ENCODE measurements at places on chromosomes 1 and 21.

- no peak for DNase-seq
Measured at GRCh38 chr1:183723571-183723970, 70.5 kb upstream of the APOBEC4 start.

DNA sequence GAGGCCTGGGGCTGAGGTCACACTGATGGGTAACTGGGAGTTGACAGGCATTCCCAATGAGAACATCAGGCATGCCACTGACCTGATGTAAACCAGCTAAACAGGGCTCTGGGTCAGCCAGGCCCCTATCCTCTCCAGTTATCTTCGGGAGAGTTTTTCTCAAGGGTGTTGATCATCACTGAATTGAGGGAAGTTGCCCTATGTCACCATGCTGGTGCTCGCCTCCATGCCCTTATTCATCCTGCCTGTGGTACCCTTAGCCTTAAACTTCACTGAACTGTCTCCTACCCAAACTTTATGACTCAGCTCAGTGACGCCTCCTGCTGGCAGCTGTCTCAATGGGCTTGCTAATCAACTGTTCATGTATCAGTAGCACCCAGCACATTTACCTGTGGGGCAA lies 80.7 kb upstream of the TNR start:
- peak; percentile 47 for DNase-seq

DNA sequence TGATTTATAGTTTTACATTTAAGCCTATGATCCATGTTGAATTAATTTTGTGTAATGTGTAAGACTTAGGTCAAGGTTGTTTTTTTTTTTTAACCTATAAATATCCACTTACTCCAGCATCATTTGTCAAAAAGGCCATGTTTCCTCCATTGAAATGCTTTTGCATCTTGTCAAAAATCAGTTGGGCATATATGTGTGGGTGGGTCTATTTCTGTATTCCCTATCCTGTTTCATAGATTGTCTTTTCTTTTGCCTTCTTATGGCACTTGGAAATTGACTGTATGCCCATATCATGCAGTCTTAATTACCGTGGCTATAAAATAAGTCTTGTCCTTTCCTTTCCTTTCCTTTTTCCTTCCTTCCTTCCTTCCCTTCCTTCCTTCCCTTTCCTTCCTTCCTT lies 138.2 kb downstream of the PRDM2 start:
- DNase-seq = no peak

- DNase-seq = peak; percentile 46
Measured at GRCh38 chr1:241457421-241457820, 62.1 kb downstream of the FH start.

DNA sequence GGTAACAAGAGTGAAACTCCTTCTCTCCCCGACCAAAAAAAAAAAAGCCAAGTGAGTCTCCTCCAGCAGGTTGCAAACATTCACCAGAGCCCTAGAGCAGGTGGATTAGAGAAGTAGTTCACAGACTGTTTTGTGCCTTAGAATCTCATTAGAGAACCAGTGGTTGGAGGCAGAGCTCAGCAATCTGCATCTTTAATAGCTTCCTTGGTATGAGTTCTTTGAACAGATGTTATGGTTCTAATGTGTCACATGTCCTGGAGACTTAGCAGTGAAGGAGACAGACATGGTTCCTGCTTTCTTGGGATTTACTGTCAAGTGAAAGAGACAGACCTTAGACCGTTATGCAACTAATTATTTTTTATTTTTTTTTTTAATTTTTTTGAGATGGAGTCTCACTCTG lies 26.8 kb downstream of the SESN2 start:
- DNase-seq = no peak

DNA sequence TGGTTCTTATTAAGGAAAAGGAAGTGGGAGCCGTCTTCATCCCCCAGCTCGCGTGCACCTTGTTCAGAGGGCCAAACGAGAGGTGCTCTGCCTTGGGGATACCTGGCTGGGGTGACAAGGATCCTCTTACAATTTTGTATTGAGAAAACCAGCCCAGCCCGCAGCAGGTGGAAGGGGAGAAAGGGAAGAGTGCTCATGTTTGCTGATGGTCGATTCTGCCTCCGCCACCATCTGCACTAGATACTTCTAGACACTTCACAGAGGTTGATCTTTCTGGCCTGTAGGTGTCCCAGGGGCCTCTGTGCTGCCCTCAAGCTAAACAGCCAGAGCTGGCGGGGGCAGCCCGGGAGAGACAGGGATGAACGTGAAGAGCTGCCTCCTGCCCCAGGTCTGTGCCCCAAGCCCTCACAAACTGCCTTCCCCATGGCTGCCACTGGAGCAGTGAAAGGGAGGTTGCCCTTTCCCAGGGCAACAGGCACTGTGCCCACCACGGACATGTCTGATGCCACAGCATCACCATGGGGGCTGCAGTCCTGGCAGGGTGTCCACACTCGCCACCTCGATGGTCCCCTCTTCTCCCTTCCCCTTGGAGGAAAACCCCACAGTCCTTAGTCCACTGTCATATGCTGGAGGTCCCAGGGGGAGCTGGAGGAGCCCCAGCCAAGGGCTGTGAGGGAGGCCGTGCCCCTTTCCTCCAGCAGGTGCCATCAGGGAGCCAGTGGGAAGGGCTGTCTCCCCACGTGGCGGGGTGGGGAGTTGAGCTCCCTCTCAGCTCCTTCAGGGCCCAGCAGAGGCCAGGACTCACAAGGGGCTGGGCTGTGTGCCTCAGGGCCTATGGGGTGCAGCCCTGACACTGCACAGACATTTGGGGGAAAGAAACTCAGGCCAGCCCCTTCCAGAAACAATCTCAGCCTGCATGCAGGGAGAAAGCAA lies 8.1 kb downstream of the ADPRS start:
- DNase-seq = peak; percentile 72

DNA sequence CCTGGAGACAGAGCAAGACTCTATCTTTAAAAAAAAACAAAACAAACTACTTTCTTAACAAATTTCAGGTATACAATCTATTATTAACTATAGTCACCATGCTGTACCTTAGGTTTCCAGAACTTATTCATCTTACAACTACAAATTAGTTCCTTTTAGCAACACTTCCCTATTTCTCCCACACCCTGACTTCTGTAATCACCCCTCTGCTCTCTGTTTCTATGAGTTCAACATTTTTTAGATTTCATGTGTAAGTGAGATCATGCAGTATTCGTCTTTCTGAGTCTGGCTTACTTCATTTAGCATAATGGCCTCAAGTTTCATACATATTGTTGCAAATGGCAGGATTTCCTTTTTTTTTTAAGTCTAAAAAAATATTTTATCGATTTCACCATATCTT lies 77.9 kb upstream of the LPGAT1 start:
- no peak for DNase-seq

DNA sequence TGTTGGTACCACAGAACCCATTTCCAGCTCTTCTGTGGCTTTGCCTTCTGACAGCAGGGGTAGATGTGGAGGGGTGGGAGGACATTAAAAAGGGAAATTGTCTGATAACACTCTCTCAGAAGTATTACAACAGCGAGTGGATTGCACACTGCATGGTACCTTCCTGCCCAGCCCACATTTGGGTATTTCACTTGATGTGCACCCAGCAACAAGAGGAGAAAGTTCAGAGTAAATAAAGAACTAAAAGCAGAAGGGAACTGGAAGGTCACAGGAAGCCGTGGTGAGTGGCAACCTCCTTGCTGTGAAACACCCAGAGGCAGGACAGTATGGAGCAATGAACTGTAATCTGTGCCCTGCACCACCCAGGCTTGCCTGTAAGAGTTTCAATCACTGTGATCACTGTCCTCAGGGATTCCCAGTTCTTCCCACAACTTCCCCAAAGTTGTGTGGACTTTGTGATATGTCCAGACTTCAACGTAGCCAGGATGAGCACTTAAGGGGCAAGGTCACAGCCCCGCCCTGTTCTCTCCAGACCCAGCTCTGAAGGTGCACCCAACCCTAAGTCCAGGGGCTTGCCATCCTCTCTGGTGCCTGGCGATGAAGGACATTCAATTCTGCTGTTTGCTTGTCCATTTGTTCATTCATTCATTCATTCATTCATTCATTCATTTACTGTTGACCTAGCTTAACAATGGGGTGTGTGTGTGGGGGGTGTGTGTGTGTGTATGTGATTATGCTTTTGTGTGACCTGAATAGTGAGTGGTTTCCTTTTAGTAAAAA lies 18.7 kb upstream of the F5 start:
- no peak for DNase-seq

GRCh38 chr1:168894397-168894903 lies 165.4 kb upstream of the DPT start:
- no peak for DNase-seq

GRCh38 chr1:85661767-85662166 lies 46.5 kb downstream of the ZNHIT6 start:
- DNase-seq = no peak

- DNase-seq = peak; percentile 56
Measured at GRCh38 chr1:157170677-157171515, 32.7 kb upstream of the ETV3 start.
